ENCODE measurements at places on chromosomes 11 and 22.
A peak's percentile ranks its signal among the peaks of the same experiment; 100 is the strongest.

DNA sequence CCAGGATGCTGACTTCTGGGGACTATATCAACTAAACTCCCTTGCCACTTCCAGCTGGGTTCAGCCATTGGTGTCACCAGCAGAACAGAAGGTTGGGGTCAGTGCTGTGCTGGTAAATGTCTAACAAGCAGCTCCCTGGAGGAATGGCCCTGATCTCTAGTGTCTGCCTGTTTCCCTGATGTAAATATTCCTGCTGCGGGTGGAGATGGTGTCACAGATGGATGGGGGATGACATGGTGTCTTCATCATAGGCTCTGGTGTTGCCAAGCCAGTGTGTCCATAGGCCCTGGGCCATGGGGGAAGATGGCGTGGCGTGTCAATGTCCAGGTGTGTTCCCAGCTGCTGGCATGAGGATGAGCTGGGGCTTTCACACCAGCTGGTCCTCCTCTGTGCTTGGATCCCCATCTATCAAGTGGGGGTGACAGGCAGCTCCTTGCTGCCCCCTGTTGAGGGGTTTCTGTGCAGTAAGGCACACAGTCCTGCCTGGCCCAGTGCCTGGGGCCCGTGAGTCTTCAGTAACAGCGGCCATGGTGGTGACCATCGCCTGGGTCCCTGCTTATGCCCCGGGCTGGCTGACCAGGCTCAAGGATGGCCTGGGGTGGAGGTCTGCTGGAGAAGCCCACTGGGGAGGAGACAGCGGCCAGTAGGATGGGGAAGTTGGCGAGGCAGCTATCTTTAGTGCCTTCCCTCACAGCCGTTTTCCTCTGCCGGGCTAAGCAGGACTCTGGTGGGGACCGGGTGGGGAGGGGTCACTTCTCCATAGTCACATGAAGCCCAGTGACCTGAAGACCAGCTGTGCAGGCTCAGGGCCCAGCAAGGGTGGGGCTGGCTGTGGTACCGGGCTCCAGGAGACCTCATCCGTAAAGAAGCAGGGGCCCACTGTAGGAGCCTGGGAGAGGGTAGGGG is 12.7 kb downstream of the RPL3 start:
- no peak for DNase-seq

GRCh38 chr11:82927264-82927880 is 25.8 kb downstream of the DDIAS start:
- peak; percentile 52 for DNase-seq

DNA sequence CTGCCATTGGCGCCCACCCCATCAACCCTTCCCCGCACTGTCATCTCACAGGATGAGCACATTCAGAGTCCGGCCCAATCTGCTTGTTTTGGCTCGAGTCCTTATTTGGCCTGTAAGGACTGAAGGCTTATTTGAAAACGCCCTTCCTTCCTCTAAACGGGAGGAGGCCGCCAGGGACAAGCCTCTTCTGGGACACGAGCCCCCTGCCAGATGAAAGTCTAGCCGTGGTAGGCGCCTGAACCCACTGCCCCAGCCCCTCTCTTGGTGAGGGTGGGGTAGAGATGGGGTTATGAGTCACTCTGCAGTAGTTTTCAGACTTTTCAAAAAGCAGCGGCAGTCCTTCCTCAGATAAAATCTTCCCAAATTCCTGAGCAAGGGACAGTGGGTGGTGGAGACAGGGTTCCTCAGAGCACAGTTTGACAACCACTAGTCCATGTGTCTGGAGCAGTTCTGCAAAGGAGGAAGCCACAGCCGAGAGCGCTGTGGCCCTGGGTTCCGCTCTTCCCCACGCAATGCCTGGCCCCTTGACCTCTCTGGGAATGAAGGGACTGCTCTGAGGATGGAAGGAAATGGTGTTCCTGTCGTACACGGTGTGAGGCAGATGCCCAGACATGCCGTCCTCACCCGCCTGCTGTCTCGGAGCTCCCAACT is 57.0 kb downstream of the MYH9 start:
- DNase-seq = no peak

DNA sequence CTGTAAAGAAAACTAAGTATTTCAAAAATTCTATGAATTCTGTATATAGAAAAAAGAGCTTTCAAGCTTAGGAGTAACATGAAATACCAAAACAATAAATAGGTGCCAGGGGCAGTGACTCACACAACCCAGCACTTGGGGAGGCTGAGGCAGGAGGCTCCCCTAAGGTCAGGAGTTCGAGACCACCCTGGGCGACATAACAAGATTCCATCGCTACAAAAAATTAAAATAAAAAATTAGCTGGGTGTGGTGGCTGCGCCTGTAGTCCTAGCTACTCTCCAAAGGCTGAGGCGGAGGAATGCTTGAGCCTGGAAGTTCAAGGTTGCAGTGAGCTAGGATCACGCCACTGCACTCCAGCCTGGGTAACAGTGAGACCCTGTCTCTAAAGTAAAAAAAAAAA is 21.5 kb downstream of the ZNF280B start:
- no peak for DNase-seq

- DNase-seq = no peak
Observed at GRCh38 chr11:109302591-109303334, 119.2 kb upstream of the C11orf87 start.
